ENCODE measurements at places on chromosomes 1 and 21. TPM values are rescaled to one million over a fixed set of nuclear protein-coding genes. Genes with fewer than 3 reads are reported as not detected.

CD1B gene
- total RNA-seq: not detected

CFAP126 gene
- total RNA-seq: not detected

GRCh38 chr1:215860833-215861232 is 293.7 kb downstream of the KCTD3 start:
- no peak overlapping the region for H3K27ac ChIP-seq
- H3K27me3 ChIP-seq: no peaks in the 10 kb centered on the region
- no peak overlapping the region for H3K4me3 ChIP-seq
- H3K4me1 ChIP-seq: no peaks in the 10 kb centered on the region
- no peaks in the 10 kb centered on the region for H3K36me3 ChIP-seq
- no peak for DNase-seq

EVA1C gene
- 85.9 TPM for total RNA-seq

DNA sequence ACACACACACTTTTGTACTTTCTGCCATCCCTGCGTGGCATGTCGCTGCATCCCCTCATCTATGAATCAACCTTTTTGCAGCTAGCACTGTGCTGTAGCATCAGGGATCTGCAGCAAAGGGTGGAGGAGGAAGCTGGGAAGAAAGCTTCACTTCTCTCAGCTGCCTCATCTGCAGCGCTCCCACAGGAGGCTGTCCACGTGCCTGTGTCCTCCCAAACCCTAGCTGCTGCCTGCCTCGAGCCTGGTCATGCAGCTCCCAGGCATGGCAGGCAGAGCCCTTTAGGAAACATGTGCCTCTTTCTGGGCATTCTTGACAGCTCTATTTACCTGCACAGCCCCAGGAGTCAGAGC is 262.1 kb upstream of the SGIP1 start:
- H3K27me3 ChIP-seq: no peaks in the 10 kb centered on the region
- DNase-seq: peak; percentile 33

DNA sequence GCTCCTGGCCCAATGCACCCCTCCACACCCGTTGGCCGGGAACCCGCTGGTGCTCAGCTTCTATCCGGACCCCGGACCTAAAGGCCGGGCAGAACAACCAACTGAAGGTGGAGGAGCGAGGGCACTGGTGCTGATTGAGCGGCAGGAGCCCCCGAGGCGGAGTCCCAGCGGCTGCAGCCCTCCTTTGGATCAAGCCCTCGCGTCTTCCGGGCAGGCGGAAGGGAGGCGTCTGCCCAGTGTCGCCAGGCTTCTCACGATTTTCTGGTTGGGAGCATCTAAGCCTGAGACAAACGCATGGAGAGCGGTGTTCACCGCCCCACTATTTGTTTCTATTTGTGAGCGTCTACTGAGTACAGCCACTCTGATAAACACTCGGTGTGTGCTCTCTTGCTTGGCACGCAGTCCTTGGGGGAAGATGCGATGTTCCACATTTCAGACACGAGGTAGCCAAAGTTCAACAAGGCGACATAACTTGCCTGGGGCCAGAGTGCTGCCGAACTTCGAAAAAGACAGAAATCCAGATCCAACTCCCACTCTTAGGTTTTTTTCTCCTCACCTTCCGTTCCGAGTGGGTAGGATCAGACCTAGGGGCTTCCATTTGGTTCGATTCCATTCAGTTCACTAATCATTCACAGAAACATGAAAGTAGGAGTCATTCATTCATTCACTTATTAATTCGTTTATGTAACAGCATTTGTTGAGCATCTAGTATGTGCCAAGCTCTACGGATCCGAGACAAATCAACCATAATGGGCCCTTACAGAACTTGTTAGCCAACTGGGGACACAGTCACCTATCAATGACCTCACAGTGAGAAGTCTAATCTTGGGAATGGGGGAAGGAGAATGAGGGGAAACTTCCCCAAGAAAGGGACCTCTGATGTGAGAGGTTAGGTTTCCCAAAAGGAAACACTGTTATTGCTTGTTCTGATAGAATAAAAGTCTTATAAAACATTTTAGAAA is 4.9 kb upstream of the DMRTA2 start:
- peaks cover 17% of the 10 kb centered on the region for H3K4me1 ChIP-seq
- no peak for DNase-seq
- H3K4me3 ChIP-seq: no peak overlapping the region
- H3K36me3 ChIP-seq: no peaks in the 10 kb centered on the region

DNA sequence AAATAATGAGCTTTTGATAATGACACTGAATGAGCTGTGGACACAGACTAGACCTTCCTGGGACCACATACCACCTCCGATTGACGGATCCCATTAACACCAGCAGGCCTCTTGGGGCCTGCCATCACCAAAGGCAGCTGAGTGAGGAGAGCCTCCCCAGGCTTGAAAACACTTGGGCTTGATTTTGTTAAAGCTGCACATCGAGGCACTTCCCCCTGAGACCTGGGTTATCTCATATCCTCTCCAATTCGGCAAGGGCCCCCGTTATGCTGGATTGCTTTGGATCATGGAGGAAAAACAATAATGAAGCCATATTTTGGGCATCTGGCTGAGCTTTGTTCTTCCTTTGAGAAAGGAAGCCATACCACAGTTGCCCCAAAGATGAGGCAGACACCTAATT is 143.0 kb downstream of the AJAP1 start:
- H3K4me1 ChIP-seq: no peaks in the 10 kb centered on the region
- H3K27ac ChIP-seq: no peak overlapping the region
- H3K4me3 ChIP-seq: no peak overlapping the region
- H3K36me3 ChIP-seq: no peaks in the 10 kb centered on the region

All from tibial nerve (tissue), 4 donors.